ENCODE measurements at places on chromosomes 12 and 14.

GRCh38 chr14:36313898-36314297, 6.5 kb downstream of the MBIP start:
- DNase-seq: no peak

GRCh38 chr12:80709811-80710726, 2.6 kb downstream of the MYF6 start:
- DNase-seq: no peak

GRCh38 chr12:121438905-121439304, 39.0 kb downstream of the RNF34 start:
- no peak for DNase-seq

DNA sequence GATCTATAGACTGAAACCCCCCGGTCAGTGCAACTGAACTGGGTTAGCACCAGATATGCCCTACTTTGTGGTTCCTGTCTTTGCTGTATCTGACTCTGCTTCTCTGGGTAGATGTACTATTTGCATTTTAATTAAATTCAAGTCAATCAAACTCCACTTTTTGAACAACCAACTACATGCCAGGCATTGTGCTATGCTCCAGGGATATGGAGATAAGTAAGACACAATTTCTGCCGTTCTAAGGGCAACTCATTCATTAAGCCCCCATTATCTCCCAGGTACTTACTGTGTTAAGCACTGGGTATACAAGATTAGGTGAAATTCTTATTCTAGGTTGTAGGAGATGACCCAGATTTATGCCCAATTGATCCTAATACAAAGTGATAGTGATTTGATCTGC, 62.7 kb upstream of the JDP2 start:
- no peak for DNase-seq

DNA sequence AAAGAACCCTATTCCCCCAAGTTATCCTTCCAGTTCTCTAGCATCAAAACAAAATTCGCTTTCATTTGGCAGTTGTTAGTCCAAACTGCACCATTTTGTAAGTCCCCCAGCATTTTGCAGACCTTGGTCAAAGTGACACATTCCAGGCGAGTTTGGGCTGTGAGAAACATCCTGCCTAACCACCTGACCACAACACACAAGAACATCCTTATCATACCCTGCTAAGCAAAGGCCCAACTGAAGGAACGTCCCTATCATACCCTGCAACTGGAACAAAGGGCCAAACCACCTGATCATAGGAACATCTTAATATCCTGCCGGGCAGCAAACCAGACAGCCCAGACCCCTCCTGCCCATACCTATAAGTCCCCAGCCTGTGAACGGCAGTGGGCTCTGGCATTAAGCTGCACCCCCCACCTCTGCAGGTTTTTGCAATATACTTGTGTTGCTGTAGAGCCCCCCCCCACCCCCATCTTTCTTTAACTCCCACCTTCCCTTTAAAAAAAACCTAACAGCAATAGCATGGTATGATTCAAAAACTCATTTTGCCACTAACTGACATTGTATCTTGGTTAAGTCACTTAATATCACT, 2.7 kb downstream of the PCNX4 start:
- peak; percentile 13 for DNase-seq

- DNase-seq: no peak
Measured at GRCh38 chr12:6852651-6853354, 853 bp downstream of the USP5 start.

GRCh38 chr12:101891462-101891971, 14.1 kb downstream of the DRAM1 start:
- no peak for DNase-seq

All from G401 (cell line).